Caki2 (cell line): ENCODE measurements at places on chromosomes 5 and 9. TPM values are rescaled to one million over a fixed set of nuclear protein-coding genes. Genes with fewer than 3 reads are reported as not detected.

Gene ADGRV1
- 1.8 and 3.6 TPM in 2 replicates for total RNA-seq

GRCh38 chr5:82158755-82159413 is 119.3 kb downstream of the RPS23 start:
- no peak for DNase-seq

GRCh38 chr5:158236511-158237335 is 377.8 kb upstream of the CLINT1 start:
- no peak for DNase-seq

DNA sequence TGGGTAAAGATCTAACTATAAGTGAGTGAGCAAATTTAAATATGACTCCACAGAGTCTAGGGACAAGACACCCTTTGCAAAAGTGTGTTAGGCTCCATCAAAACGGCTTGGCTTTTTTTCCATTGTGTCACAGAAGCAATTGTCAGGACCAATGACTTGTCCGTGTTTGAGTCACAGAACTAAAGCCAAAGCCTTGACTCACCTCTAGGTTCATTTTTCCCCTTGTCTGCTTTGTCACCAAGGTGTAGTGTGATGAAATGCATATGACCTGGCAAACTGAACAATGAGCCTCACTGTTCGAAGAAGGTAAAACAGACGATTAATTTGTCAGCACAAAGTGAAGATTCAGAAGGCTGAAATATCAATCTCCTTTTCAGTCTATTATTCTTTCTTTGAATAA is 331.0 kb downstream of the GLIS3 start:
- DNase-seq, result peak; percentile 51

DNA sequence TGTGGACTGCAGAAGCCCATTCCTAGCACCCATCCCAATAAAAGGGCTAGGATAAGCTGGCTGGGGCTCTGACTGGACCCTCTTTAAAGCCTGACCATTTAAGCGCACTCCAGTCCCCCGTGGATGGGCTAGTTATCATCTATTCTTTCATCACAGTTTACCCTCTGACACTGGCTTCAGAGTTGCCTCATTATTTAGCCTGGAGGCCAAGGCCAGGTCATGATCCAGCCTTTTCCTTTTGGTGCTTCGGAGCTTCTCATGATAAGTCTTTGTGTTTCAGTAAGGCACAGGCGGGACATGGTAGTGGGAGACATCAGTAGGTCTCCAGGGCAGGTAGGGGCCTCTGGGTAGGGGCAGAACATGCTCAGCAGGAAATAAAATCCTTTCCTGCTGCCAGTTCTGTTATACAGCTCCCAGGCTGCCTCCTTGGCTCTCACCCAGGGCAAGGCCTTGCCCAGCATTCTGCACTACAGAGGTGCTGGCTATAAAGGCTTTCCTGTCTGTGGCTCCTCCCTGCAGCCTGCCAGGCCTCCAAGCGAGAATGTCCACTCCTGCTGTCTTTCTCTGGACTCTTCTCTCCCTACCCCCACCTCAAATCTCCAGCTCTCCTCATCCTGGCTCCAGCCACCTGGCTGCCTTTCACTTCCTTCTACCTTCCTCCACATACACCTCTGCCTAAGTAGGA is 128.8 kb downstream of the FSTL4 start:
- DNase-seq, result no peak

GRCh38 chr5:127744241-127744640 is 41.0 kb downstream of the CCDC192 start:
- DNase-seq, result no peak

- no peak for DNase-seq
Observed at GRCh38 chr9:18800579-18800978, 232.4 kb downstream of the SAXO1 start.

Gene SLC23A1
- total RNA-seq, result 0.06 and 3.9 TPM in 2 replicates

DNA sequence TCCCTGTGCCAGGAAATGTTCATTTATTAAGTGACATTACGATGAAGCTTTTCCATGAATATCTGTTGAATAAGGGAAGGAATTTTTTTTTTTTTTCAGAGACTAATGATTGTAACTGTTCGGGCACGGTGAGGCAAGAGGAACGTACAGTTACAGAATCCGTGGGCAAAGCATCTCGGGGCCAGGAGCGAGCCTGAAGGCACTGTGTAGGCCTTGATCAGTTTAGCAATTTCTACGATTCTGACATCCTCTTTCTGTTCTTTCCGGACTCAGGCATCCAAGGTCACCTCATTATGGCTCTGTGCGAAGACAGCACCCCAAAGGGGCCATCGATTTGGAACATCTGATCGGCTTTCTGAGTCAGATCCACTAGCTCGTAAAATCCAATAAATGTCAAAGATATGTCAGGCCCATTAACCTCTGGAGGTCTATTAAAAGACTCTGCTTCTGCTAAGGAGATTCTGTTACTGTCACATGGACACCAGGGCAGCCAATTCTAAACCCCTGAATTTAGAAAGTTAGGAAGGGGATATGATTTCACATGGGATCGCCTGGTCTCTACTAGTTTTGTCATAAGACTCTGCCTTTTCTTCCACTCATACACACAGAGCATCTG is 41.4 kb upstream of the BOD1 start:
- DNase-seq, result no peak
